Colonic mucosa (tissue), 4 donors: ENCODE measurements at places on chromosomes 3 and 15. TPM values are rescaled to one million over a fixed set of nuclear protein-coding genes. Genes with fewer than 3 reads are reported as not detected.

The C3orf85 gene
- total RNA-seq, result 18.8 TPM

The GHRL gene
- total RNA-seq, result 1.1 TPM

The LEKR1 gene
- total RNA-seq, result 2.0 TPM

The ITPKA gene
- 43.5 TPM for total RNA-seq

The COL6A6 gene
- not detected for total RNA-seq

The CP gene
- 5.6 TPM for total RNA-seq

The CDC25A gene
- total RNA-seq, result 5.3 TPM

The GOLGA6L9 gene
- total RNA-seq, result 3.0 TPM

The PLSCR5 gene
- not detected for total RNA-seq

The ACSBG1 gene
- 0.59 TPM for total RNA-seq

The ACP3 gene
- total RNA-seq, result 23.5 TPM

The HPS3 gene
- total RNA-seq, result 19.5 TPM

The ERICH6 gene
- not detected for total RNA-seq

The IQSEC1 gene
- 14.8 TPM for total RNA-seq
